ENCODE measurements at places on chromosomes 13 and 19.

DNA sequence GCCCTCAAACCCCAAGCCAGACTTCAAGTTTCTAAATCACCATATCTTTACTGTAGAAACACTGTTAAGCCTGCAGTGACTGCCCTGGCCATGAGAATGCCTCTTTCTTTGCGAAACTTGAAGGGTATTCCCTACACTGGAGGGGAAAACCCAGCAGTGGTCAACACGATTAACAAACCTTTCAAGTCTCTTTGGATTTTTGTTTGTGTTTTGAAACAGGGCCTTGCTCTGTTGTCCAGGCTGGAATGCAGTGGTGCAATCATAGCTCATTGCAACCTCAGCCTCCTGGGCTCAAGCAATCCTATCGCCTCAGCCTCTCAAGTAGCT lies 17.4 kb upstream of the POMP start:
- no peak for DNase-seq

GRCh38 chr13:50441130-50441529 lies 402.4 kb downstream of the DLEU7 start:
- no peak for DNase-seq

- DNase-seq, result no peak
Measured at GRCh38 chr13:24759197-24759596, 4.8 kb upstream of the RNF17 start.

DNA sequence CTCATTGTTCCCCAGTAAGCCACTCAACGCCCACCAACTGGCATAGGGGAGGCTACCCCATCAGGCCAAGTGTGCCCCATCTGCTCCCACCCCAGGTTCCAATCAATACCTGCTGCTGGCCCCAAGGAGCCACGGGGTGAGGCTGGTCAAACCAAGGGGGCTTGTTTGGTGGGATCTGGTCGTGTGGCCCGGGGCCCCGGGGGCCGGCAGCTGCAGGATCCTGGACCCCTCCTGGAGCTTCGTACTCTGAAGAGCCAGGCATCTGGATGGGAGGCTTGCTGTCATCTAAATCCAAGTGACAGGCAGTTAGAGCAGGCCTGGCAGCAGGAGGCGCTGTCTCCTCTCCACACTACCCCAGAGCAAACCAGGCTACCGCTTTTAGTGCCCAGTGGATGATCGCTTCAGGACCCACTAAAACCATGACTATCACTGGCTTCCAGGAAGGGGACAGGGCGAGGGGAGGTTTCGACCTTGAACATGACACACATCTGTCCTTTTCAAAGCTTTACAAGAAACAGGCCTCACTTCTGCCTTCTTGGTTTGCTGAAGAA lies 14.2 kb downstream of the CHERP start:
- DNase-seq, result no peak

- no peak for DNase-seq
Measured at GRCh38 chr13:103531278-103531677, 465.1 kb upstream of the SLC10A2 start.

DNA sequence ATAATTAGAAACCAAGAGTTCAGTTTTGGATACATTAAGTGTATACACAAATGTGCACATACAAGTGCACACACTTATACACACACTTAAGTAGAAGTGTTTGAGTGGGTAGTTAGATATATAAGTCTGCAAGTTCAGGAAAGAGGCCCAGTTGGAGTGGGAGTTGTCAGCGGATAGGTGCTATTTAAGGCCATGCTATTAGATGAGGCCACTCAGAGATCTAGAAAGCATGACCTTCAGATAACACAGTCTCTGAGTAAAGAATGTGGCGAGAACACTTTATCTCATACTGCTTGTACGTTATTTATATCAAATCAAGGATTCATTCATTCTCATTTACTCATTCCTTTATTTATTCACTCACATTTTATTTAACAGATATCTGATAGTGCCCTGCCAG lies 206.2 kb downstream of the POSTN start:
- no peak for DNase-seq

- DNase-seq, result no peak
Measured at GRCh38 chr13:112574416-112574815, 13.5 kb downstream of the TUBGCP3 start.

DNA sequence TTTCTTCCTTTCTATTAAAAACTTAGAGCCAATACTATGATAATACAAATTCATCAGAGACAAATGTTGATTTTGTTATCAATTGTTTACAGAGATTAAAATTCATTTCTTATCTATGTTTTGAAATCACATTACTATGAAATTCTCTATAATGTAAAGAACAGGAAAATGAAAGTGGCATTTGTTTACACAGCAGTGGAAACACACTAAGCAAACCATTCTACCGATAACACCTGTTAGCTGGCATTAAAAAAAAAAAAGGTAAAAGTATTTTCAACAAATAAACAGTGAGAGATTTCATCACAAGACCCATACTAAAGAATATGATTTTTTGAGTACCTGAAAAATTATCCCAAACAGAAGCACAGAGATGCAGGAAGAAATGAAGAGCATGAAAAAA lies 4.8 kb upstream of the CCDC70 start:
- DNase-seq, result no peak

- DNase-seq, result no peak
Measured at GRCh38 chr19:2336528-2337328, 8.2 kb downstream of the SPPL2B start.

DNA sequence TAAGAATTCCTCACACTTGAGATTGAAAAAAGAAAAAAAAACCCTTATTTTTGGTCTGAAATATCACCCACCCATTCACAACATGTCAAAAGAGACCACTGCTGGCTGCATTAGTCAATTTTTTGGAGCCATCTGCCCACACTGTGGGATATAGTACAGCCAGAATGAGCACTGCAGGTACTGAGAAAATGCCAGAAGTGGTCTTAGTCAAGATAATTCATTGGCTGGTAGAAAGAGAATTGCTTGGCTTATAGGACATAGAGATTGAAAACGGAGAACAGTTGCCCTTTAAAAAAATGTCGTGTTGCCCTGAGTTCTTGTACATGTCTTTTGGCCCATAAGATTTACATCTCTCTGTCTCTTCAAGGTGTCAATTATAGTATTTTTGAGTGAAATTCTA lies 1899.5 kb downstream of the OLFM4 start:
- DNase-seq, result no peak

- DNase-seq, result no peak
Measured at GRCh38 chr19:13976446-13976845, 24.1 kb downstream of the DCAF15 start.

DNA sequence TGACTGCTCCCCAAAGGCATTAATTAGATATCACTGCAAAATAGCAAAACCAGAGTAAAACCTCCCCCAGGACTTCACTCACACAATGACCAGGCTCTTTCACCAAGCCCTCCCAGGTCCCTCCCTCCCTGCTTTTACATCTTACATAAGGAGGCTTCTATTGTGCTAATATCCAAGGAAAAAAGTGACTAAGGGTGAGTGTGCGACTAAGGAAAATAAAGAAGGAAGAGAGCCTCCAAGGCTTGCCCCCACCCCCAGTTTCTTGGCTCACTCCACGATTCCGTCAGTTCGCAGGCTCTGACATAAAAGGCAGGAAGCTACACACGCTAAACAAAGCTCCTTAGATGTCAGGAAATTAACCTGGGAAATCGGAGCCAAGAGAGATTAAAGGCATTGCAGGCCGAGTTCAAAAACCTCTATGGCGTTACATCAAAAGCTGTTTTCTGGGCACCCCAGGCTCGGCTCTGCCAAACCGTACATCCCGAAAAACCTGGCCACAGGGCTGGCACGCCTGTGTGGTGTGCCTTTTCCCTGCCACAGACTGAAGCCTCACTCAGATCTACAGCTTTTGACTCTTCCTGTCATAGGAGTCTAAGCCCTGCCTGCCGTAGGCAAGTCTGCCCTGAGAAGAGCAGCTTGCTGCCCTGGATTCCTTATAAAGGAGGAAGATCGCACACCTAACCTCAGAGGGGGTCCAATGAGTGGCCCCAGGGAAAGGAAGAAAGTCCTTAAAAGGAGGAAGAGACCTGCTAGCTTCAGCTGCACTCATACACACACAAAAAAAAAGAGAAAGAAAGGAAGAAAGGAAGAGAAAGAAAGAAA lies 67.0 kb upstream of the SERP2 start:
- DNase-seq, result peak; percentile 82

DNA sequence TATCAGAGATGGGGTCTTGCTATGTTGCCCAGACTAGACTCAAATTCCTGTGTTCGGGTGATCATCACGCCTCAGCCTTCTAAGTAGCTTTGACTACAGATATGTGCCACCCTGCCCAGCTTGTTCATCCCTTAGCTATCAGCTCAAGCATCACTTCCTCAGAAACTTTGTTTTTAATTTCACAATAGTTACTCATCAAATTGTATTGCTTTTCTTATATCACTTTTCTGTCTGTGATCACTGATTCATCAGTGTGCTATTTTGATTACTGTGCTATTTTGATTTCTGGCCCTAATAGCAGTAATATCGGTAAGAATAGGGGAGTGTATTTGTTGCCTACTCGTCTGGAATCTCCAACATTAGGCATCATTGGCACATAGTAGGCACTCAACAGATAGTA lies 878.6 kb upstream of the PCDH20 start:
- no peak for DNase-seq

GRCh38 chr13:73551736-73552135 lies 492.9 kb downstream of the KLF5 start:
- DNase-seq, result no peak

GRCh38 chr13:40585911-40586471 lies 80.5 kb downstream of the FOXO1 start:
- no peak for DNase-seq

- DNase-seq, result peak; percentile 84
Measured at GRCh38 chr19:54248016-54248601, 5.5 kb upstream of the LILRA6 start.

GRCh38 chr13:75173457-75174356 lies 308.3 kb downstream of the TBC1D4 start:
- no peak for DNase-seq

DNA sequence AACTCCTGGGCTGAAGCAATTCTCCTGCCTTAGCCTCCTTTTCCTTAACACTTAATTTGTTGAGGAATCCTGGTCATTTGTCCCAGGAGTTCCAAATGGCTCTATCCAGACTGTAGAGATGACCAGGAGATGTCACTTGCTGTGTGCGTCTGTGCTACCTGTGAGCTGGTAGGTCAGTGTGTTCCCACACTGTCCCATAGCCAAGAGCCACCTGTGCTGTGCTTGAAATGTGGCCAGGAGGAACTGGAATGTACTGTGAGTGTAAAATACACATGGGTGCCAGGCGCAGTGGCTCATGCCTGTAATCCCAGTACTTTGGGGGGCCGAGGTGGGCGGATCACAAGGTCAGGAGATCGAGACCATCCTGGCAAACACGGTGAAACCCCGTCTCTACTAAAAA lies 29.4 kb upstream of the KDM4B start:
- DNase-seq, result no peak

GRCh38 chr13:114112826-114113322 lies 19.5 kb downstream of the RASA3 start:
- peak; percentile 55 for DNase-seq

DNA sequence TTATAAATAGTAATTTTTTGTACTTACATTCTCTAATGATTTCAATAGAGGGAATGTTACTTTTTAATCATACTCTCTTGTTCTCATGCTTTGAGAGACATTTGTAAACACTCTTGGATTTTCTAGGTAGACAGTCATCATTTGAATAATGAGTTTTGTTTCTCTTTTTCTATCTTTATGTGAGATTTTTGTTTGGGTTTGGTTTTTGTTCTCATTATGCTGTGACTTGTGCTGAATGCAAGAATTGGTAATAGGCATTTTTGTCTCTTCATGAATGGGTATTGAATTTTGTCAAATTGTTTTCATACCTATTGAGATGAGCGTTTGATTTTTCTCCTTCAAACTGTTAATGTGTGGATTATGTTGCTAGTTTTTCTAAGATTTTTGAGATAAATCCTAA lies 56.8 kb upstream of the GPR183 start:
- no peak for DNase-seq

DNA sequence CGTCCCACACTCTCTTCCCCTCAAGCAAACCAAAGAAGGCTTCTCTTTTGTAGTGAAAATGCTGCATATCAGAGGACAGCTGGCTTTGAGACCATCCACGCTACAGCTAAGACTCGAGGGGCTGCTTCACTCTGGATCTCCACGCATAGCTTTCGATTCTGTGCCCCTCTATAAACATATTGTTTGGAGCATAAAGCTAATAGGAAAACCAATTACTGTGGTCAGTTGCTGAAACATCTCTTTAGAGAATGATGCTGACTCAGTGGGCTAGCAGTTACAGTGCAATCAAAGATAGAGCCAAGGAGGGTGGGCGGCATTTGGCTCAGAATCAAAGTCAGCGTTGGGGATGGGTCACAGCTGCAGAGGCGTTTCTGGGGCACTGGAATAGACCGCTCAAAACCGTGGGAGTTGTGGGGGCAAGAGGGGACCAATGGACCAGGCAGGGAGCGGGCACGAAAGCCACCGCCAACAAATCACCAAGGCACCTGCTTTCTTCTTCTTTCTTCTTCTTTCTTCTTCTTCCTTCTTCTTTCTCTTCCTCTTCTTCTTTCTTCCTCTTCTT lies 76.7 kb downstream of the RASL11A start:
- no peak for DNase-seq
